ENCODE measurements at places on chromosomes 4 and X. TPM values are rescaled to one million over a fixed set of nuclear protein-coding genes. Genes with fewer than 3 reads are reported as not detected.

The SERTM2 gene
- total RNA-seq = 0.20 TPM

The TBC1D8B gene
- 0.94 TPM for total RNA-seq

The SMR3B gene
- not detected for total RNA-seq

The ERCC6L gene
- total RNA-seq = 10.1 TPM

The RASL11B gene
- not detected for total RNA-seq

The CFAP299 gene
- total RNA-seq = not detected

The CXCL1 gene
- not detected for total RNA-seq

The C4orf36 gene
- total RNA-seq = 2.6 TPM

The UGT2B17 gene
- total RNA-seq = not detected

The DMRTC1B gene
- total RNA-seq = not detected

The MUC7 gene
- total RNA-seq = not detected

The KLHL34 gene
- total RNA-seq = not detected

The RTL9 gene
- total RNA-seq = 0.26 TPM

The ACSL4 gene
- 63.1 TPM for total RNA-seq

The APBB2 gene
- 50.4 TPM for total RNA-seq

The MAGEA9B gene
- total RNA-seq = 0.93 TPM

The GAGE13 gene
- not detected for total RNA-seq

The ODAPH gene
- not detected for total RNA-seq

The SAGE1 gene
- total RNA-seq = 6.9 TPM

The IL1RAPL2 gene
- not detected for total RNA-seq

The CCKAR gene
- not detected for total RNA-seq

The MND1 gene
- 18.8 TPM for total RNA-seq

The TGIF2LX gene
- total RNA-seq = not detected

Measured in HT1080 (cell line).